H9 (cell line): ENCODE measurements at places on chromosomes 2 and 18. TPM values are rescaled to one million over a fixed set of nuclear protein-coding genes. Genes with fewer than 3 reads are reported as not detected.

Gene SP140L
- total RNA-seq, result 1.3 and 1.9 TPM in 2 replicates

Gene PPP3R1
- total RNA-seq, result 71.8 and 74.2 TPM in 2 replicates

Gene UGT1A8
- not detected in 2 replicates for total RNA-seq

GRCh38 chr2:148300544-148300943 is 279.7 kb downstream of the MBD5 start:
- no peak for DNase-seq
- peaks cover 7% of the 10 kb centered on the region; the same call in 1 of the 2 replicates for H3K4me1 ChIP-seq
- H3K27me3 ChIP-seq, result no peaks in the 10 kb centered on the region
- H3K4me3 ChIP-seq, result no peak overlapping the region

DNA sequence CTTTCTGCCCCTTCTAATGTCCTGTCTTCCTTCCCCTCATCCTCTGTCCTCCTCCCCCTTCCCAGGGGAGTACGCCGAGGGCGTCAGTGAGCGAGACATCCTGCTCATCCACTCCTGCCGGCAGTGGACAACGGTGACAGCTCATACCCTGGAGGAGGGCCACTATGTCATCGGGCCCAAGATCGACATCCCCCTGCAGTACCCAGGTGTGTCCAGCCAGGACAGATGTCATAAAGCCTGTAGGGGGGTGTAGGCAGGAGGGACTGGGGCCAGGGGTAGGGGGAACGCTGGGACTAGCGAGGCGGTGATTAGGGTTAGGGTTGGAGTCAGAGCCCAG is 3.4 kb downstream of the GAREM2 start:
- no peak overlapping the region for H3K27ac ChIP-seq
- DNase-seq, result no peak
- no peaks in the 10 kb centered on the region for H3K27me3 ChIP-seq
- no peaks in the 10 kb centered on the region; the same call in 1 of the 2 replicates for H3K4me1 ChIP-seq

- H3K4me3 ChIP-seq, result no peak overlapping the region
- no peaks in the 10 kb centered on the region for H3K4me1 ChIP-seq
- no peak for DNase-seq
- H3K27ac ChIP-seq, result no peak overlapping the region
- no peaks in the 10 kb centered on the region for H3K36me3 ChIP-seq
These were observed 213.4 kb downstream of the DCC start for GRCh38 chr18:52553441-52553840.

DNA sequence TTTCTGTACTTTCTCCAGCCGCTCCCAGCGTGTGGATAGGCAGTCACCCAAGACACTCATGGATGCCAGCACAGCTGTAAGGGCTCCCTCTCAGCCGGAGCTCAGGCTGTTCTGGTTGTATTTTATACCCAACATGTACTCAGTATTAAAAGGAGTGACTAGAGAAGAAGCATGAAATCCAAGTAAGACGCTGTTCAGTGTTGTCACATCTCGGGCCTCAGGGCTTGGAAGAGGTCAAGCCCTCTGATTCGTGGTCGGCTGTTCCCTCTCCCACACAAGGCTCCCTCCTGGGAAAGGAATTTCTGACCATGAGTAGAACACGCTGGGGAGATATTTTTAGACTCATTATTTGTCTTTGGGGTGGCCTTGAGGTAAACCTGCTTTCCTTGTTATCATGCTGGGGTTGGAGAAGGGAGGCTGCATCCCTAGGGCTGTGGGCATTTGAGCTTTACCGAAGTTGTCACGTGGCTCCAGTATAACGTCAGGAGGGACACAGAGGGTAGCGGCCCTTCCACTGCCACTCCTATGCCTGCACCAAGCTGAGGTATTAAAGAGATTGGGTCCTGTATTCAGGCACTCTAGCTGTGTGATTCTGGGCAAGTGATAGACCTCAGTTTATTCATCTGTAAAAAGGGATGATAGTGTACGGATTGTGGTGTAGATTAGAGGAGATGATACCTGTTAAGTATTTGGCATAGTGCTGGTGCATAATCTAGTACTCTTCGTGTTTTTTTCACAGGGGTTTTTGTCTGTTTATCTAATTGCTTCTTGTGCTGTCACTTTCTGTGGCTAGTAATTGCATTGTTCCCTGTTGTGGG is 34.1 kb downstream of the HK2 start:
- peaks cover under 1% of the 10 kb centered on the region; the same call in 1 of the 2 replicates for H3K4me1 ChIP-seq
